LHCN-M2 (cell line): ENCODE measurements at places on chromosomes 13 and 19.

DNA sequence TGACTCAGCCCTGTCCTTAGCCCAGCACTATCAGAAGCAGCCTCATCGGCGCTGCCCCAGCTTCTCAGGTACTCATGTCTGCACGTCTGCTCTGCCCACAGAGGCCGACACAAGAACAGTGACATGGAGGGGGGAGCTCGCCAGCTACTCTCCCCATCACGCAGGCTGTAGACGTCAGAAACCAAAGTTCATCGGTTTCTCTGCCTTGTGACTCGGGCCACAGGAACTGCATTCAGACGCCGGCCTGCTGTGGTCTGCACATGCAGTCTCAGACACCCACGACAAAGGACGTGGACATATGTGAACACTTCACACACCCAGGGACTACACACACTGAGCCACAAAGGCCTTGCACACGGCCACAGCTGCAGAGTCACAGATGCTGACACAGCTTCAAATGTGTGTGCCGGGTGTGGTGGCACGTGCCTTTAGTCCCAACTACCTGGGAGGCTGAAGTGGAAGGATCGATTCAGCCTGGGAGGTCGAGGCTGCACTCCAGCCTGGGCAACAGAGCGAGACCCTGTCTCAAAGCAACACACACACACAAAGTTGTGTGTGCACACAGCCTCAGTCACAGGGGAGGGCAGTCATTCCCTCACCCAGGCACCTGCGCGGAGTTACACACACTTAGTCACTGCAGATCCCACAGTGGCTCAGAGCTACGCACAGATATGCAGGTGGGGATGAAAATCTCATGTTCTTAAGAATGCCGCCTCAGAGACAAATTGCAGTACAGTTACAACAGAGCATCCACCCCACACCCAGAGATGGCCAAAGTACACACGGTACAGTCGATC is 4.9 kb upstream of the ZFP36 start:
- peak; percentile 63 for DNase-seq

DNA sequence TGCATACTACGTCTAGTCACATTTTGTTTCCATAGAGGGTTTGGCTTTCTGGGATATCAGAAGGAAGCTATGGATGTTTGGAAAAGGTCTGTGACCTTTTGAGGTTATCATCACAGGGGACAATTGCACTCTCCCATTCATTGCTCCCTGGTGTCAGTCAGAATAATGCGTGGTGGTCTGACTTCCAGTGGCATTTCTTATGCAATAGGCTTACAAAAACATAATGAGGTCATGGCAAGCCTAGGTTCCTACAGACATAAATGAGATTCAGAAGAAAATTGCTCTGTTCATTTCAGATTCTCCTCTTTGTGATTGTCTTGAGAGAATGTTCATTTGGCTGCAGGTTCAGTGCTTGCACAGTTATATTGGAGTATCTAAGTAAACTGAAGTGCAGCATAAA is 54.6 kb downstream of the ARHGAP35 start:
- no peak for DNase-seq

- no peak for DNase-seq
Measured at GRCh38 chr13:113176280-113176679, 17.8 kb downstream of the PROZ start.

DNA sequence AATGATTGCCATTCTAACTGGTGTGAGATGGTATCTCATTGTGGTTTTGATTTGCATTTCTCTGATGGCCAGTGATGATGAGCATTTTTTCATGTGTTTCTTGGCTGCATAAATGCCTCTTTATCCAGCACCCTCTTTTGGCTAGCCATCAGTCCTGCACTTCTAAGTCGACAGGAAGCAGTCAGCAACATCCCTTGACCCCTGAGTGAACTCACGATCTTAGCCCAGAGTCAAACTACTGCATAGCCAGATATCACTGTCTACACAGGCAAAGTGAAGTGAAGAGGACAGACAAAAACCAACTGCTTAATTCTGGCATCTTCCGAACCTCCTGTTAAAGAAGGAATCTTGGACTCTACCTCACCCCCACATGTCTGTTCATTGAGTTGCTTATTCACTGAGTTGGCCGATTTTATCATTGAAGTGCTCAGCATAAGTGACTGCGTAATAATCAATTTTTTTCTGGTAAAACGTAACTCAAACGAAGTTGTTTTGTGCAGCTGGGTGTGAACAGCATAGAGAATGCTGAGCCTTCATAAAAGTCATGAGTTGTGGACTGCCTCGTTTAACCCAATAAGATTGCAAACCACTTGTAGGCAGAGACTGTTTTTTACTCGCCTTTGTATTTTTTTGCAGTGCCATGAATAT is 304.2 kb downstream of the COG6 start:
- peak; percentile 28 for DNase-seq

- no peak for DNase-seq
Measured at GRCh38 chr19:18292810-18293641, 11.6 kb upstream of the JUND start.
